Diencephalon (tissue), 1 donor: ENCODE measurements at places on chromosomes 16 and 17. TPM values are rescaled to one million over a fixed set of nuclear protein-coding genes. Genes with fewer than 3 reads are reported as not detected.

Gene ABCA6
- 6.2 TPM for total RNA-seq

Gene PRSS33
- not detected for total RNA-seq

Gene CTRB2
- total RNA-seq = not detected

Gene RDM1
- 3.0 TPM for total RNA-seq

Gene WNT9B
- 1.2 TPM for total RNA-seq

Gene RRN3
- 49.4 TPM for total RNA-seq

Gene CCDC154
- 0.23 TPM for total RNA-seq

Gene ST6GALNAC1
- 0.69 TPM for total RNA-seq

Gene MPV17L
- 17.1 TPM for total RNA-seq

Gene KRTAP9-8
- not detected for total RNA-seq

Gene KCNJ18
- total RNA-seq = not detected

Gene ELMO3
- total RNA-seq = 0.69 TPM

Gene TENT4B
- total RNA-seq = 30.4 TPM

Gene SLX1A
- 10.8 TPM for total RNA-seq

Gene PABPN1L
- not detected for total RNA-seq
